Urinary bladder (tissue), 4 donors: ENCODE measurements at places on chromosomes 5 and 9. TPM values are rescaled to one million over a fixed set of nuclear protein-coding genes. Genes with fewer than 3 reads are reported as not detected.

GRCh38 chr5:24904981-24905517, 260.3 kb upstream of the CDH10 start:
- DNase-seq: no peak

GRCh38 chr9:27787891-27788290, 214.6 kb upstream of the C9orf72 start:
- DNase-seq: no peak

DNA sequence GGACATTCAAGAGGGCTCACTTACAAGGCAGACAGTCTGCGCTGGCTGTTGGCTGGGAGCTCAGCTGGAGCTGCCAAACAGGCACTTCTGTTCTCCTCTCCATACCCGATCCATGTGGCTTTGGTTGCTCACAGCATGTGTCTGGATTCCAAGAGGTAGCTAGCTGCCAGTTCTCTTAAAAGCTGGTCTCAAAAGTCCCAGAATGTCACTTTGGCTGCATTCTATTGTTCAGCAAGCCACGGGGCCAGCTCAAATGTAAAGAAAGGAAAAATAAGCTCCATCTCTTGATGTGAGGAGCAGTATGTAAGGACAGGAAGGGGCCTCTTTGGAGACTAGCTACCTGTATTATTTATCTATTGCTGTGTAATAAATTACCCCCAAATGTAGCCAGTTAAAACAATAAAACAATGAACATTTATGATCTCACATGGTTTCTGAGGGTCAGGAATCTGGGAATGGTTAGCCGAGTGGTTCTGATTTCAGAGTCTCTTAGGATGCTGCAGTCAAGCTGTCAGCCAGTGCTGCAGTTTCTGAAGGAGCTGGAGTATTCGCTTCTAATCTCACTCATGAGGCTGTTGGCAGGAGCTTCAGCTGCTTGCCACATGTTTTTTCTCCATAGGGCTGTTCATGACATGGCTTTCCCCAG, 112.7 kb upstream of the CLINT1 start:
- DNase-seq: no peak

DNA sequence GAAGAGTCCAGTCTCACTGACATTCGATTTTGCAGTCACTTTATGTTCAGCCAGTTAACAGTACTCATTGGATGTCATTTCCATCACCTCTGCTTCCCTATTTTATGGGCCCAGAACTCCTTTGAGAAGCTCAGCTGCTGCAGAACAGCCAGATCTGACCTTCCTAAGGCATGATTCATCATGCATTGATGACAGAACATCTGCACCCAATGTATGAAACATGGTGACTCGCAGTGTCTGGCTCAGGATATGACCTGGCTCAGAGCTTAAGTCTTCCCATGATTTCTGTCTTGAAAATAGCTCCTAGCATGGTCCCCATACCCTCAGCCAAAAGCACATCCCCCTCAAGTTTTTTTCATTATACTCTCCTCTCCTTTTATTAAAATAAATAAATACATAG, 92.6 kb upstream of the TRIM32 start:
- no peak for DNase-seq

GRCh38 chr5:42168091-42168670, 243.1 kb downstream of the FBXO4 start:
- DNase-seq: no peak

PCDHB15 gene
- total RNA-seq: 7.8 TPM

TIMD4 gene
- total RNA-seq: 1.7 TPM

CD74 gene
- 161 TPM for total RNA-seq
